ENCODE measurements at places on chromosomes 1 and 21.

DNA sequence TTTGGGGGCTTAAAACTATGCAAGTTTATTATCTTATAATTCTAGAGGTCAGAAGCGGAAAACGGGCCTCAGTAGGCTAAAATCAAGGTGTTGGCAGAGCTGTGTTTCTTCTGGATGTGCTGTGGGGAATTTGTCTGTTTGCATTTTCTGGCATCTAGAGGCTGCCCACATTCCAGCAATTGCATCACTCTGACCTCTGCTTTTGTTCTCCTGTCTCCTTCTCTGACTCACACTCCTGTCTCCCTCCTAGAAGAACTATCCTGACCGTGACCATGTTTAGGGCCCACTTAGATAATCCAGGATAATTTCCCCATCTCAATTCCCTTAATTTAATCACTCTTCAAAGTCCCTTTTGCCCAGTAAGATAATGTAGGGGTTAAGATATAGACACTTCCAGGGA lies 127.4 kb upstream of the DEPDC1 start:
- no peak for DNase-seq

GRCh38 chr1:46246548-46247435 lies 771 bp upstream of the RAD54L start:
- DNase-seq = no peak

- no peak for DNase-seq
Observed at GRCh38 chr1:165328136-165328535, 28.4 kb downstream of the LMX1A start.

DNA sequence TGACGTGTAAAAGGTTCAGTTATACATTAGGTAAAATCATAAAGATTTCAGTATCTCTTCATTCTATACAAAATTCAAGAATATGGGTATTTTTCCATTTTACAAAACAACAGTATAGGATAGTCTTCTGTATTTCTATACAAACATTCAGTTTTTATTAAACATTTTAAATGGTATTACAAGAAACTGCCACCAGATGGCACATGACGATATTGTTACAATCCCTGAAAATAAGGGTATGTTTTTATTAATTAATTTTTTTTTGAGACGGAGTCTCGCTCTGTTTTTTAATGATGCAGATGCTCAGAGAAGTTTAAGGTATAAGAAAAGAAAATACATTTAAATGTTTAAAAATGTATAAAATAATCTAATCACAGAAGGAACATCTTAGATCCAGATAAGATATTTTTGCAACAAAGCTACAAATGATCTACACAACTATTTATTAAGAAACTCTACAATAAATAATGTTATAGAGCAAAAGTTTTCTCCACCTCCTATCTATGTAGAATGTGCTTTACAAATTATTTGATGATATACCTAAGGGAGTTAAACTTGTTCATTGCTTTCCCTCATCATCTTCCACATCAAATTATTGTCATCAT lies 23.5 kb upstream of the RSBN1 start:
- DNase-seq = peak; percentile 79

- no peak for DNase-seq
Observed at GRCh38 chr1:71689635-71690034, 592.7 kb downstream of the NEGR1 start.

DNA sequence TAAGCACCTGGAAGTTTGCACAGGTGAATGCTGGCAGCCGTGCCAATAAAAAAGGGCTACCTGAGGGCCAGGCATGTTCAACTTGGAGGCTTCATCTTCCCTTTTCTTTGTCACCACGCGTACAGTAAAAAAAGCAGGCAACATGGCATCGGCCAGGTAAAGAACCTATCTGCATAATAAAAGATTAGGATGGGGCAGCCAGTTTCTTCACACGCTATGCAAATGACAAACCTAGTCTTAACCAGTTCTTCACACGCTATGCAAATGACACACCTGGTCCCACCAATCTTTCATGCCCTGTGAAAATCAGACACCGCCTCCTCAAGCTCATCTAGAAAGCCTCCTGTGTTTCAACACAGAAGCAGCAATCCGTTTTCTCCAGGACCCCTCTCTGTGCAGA lies 413.4 kb downstream of the HLX start:
- no peak for DNase-seq

- no peak for DNase-seq
Observed at GRCh38 chr21:36211660-36212512, 55.3 kb downstream of the DOP1B start.

GRCh38 chr1:241470908-241471590 lies 48.5 kb downstream of the FH start:
- no peak for DNase-seq

- no peak for DNase-seq
Observed at GRCh38 chr1:1907098-1907736, 7.8 kb upstream of the CALML6 start.

DNA sequence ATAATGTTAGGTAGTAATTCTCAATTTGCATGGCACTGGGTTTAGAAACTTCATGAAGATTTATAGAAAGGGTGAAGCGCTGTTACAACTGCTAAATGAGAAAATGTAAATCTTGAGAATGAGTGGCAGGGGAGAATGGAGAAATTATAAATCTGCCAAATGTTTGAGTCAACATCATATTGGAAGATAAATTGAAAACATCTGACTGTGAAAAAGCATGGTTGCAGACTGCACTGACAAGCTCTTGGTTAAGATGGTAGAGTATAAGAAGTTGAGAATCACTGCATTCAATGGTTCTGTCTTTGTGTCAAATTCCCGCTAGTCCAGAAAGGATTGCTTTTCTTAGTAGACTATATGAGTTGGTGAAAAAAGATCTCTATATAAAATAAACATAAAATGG lies 113.3 kb upstream of the DUSP10 start:
- no peak for DNase-seq

- no peak for DNase-seq
Observed at GRCh38 chr1:160672789-160673695, 26.2 kb upstream of the SLAMF1 start.

DNA sequence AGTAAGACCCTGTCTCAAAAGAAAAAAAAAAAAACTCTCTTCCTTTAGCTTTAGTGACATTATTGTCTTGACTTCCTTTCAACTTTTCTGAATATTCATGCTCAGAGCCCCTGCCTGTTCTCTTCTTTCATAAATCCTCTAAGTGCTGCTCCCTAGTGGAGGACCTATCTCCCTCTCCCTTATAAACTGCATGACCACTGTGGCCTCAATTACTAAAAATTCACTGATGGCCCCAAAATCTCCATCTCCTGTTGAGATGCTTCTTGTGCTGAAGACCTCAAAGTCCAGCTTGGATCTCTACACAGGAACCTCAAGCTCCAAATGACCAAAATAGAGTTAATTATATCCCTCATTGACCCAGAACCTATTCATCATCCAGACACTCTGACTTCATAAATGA lies 7.8 kb downstream of the ITLN1 start:
- DNase-seq = peak; percentile 42

- DNase-seq = no peak
Observed at GRCh38 chr1:10031461-10031860, 1.3 kb upstream of the UBE4B start.

DNA sequence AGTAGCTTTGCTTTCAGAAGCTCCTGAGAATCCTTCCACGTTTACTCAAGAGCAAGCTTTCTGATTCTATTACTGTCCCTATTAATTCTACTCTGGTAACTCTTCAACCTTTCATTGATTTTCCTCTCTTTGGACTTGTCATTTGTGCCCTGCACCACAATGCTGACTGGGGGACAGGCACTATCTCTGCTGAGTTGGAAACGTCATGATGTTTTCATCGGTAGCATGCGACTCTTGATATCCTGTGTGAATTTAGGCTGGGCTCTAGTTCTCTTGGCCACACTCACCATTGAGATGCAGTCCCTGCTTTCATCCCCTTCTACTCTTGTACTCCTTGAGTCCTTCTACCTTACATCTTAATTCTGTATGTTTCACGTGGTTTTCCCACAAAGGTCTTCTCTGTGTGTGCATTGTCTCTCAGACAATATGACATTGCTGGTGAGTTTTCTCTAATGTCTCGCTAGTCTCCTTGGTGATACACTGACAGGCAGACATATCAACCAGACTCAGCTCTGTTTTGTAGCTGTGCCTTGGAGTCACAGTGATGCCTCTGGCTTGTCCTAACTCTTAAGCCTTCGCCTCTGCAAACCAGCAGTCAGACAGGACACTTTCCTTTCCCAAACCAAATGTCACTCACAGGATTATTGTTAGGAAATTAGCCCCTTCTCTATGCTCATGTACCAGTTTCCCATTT lies 223.6 kb upstream of the ADGRL2 start:
- no peak for DNase-seq

DNA sequence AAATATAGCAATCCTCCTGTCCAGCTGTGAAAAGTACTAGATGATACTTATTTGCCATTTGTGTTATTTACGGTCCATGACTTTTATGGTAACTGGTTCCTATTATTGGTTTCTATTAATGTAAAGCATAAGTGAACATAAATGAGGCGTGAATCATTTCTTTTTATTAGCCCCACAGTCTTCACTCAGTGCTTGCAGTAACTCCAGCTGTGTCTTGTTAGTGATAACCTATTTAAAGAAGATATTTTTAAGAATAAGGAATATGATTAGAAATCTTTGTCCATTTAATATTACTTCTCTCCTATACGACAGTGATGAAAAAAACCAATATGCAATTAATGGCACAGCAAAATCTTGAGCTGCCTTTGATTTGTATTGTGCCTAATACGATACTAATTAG lies 149.9 kb downstream of the SPATA17 start:
- no peak for DNase-seq

- no peak for DNase-seq
Observed at GRCh38 chr1:206679738-206680211, 4.9 kb upstream of the MAPKAPK2 start.

DNA sequence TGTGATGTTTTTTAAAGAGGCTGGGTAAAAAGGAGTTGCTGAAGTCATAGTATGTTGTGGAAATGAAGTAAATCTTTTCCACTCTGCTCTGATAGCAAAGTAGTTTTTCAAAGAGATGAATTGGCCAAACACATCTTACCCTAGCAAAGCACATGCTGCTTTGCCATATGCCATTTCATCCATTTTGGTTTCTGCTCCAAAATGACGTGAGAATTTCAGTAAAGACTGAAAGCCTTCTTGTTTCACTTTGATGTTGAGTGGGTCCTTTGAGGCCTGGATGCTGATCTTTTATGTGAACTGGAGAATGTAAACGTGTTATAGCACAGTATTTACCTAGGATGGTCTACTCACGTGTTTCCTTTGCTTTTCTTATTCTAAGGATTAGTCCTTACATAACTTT lies 73.3 kb upstream of the PGD start:
- no peak for DNase-seq

GRCh38 chr1:11960715-11961114 lies 19.5 kb upstream of the MFN2 start:
- no peak for DNase-seq

DNA sequence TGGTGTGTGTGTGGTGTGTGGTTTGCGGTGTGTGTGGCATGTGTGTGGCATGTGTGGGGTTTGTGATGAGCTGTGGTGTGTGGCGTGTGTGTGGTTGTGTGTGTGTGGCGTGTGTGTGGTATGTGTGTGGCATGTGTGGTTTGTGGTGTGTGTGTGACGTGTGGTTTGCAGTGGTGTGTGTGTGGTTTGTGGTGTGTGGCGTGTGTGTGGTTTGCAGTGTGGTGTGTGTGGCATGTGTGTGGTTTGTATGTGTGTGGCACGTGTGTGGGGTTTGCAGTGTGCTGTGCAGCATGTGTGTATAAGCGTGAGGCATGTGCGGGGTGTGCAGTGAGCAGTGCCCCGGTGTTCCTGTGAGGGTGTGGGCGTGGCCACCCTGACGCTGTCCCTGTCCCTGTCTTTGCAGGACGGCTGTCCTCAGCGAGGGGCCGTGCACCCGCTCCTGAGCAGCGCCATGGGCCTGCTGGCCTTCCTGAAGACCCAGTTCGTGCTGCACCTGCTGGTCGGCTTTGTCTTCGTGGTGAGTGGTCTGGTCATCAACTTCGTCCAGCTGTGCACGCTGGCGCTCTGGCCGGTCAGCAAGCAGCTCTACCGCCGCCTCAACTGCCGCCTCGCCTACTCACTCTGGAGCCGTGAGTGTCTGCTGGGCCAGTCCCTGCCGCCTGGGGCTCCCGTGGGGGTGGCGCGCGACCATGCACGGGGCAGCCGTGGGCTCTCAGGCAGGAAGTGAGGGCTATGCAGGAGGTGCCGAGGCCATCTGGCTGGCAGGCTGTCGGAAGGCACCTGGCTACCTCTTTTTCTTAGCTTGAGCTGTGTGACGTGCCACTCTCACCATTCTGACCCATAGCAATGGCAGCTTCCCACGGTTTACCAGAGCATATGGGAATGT lies 52.6 kb upstream of the TRAPPC10 start:
- no peak for DNase-seq

GRCh38 chr21:44514218-44514520 lies 25.8 kb downstream of the KRTAP10-1 start:
- no peak for DNase-seq

GRCh38 chr1:10564063-10564462 lies 89.3 kb downstream of the PEX14 start:
- no peak for DNase-seq

- peak; percentile 46 for DNase-seq
Observed at GRCh38 chr1:116571215-116571919, 541 bp upstream of the CD58 start.

DNA sequence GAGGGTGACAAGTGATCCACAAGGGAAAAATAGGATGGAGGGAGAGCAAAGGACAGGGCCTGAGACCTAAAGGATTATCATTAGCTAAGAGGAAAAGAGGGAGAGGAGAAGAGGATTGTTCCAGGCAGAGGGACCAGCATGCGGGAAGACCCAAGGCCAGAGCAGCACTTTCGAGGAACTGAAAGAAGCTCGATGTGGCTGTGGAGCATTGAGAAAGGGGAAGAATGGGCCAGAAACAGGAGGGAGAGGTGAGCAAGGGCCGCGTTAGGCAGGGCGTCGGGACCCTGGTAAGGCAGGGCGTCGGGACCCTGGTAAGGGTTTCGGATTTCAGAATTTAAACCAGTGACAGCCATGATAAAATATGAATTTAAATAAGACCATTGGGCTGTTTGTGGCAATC lies 22.8 kb upstream of the CSF1 start:
- no peak for DNase-seq

DNA sequence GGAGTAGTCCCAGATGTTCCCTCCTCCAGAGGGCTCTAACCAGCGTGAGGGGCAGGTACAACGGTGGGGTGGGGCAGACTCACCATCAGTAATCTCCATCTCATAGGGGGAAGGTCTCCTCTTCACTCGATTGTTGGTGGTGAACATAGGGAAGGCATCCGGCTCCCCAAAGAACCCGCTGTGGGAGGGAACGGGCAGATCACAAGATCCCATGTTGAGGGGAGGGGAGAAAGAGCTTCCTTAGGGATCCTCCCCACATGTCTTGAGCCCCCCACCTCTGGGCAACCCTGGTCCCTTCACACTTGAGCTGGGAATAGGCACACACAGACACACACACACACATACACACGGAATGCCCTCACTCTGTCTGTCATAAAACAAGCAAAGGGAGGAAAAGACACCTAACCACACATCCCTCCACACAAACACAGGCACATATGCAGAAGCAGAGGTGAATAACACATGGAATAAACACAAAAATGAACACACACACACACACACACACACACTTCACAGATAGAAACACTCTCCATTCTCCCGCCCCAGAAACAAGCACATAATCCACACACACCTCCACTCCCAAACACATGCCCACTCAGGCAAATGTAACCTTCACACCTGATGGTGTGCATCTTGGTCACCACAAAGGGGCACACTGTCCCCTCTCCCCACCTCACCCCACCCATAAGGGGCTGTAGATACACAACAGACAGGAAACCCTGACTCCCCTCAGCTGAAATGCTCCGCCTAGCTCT lies 7.9 kb downstream of the TAL1 start:
- DNase-seq = no peak

Data from hematopoietic multipotent progenitor cell treated with erythropoietin and hydrocortisone succinate and interleukin-3 and kit ligand, for 17 days (in vitro differentiated cells).